NCI-H2171 treated with DMSO at 0.1 percent for 48 hours (cell line): ENCODE measurements at places on chromosomes 12 and 14.

DNA sequence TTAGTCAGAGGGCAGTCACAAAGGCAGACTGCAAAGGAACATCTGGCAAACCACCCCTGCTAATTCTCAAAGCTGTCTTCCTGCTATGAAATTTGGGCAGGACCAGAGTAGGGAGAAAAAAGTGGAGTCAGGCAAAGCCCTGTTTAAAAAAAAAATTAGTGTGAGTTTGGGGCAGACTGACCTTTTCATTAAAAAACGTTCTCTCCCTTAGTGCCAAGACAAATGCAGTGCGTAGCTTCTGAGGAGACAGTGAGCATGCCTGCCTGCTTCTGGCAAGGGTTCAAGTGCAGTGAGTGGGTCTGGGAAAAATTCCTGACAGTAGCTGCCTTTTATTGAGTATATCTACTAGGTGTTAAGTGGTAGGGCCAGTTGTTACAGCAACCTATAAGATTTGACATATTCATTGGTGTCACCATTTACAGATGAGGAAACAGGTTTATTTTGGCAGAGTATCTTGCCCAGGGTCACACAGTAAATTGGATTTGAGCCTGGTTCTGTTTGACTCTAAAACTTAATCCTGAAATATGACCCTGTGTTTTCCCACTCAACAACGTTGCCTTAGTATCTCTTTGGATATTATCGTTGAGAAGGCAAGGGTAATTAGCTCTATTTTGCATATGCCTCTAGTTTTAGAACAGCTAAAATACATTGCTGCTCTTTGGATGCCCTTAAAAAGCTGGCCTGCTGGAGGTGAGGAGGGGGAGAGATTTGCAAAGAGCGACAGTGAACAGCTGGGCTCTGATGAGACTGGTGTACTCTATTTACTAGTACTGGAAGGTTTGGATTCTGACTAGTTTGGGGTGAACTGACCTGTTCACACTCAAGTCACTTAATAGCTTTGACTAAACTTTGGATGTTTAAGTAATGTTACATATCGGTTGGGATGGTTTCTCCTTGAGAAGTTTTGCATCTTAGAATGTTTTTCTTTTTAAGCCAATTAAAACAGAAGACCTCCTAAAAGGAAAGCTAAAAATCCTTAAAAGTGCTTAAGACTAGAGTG is 72.8 kb downstream of the PAPOLA start:
- DNase-seq = peak; percentile 46

GRCh38 chr14:60085085-60085484 is 6.6 kb upstream of the PCNX4 start:
- DNase-seq = no peak

DNA sequence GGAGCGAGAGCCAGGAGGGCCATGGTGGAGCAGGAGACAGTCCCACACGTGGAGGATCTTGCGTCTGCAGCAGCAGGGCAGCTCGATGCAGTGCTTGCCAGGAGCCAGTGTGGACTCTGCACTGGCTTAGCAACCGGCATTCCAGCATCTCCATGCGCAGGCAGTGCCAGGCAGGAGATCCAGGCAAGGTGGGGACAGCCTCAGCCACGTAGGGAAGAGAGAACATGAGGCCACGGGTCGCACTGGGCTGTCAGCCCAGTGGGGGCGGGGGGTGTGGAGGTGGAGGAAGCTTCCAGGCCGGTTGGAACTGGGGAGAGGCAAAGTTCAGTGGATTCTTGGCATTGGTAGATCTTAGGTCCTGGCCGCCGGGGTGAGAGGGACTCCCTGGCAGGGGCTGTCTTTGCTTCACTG is 121.0 kb upstream of the EVL start:
- DNase-seq = no peak

DNA sequence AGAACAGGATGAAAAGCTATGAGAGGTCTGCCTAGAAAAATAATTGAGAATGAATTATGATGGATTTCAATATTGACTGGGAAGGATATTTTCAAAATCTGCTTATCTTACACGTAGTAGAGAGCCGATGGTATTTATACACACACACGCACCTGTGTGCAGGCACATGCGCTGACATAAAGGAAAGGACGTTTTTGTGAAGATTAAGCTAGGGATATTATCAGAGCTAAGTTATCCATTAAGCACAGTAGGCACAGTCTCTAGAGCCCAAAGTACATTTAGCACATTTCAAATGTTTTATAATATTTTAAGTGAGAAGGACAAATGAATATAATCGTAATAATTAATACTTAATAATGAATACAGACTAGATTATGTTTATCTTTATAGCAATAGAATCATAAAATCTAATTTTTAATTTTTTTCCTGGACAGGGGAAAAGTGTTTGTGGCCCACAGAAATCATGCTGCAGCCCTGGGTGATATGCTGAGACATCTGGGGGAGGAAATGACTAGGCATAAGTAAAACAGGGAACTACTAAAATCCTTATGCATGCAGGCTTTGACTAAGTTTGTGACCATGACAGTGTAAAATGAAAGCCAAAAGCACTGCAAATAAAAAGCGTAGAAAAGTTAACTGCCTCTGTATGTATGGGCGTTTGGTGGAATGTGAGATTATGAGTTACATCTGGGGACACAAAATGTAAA is 146.1 kb downstream of the KITLG start:
- DNase-seq = no peak

DNA sequence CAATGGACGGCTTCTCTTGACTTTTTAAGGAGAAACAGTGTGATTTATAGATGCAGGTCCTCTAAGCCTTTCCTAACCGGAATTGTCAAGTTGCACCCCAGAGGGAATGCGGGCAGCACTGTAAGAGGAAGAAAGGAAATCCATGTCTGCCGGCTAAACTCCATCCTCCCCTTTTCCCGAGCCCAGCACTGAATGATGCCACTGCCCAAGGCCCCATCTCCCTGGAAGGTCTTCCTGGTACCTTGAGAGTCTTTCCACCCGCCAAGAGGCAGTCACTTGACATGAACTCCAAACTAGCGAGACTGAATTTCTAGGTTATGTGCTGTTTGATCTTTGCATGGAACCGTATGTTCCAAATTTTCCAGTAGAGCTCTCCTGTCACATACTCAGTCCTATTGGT is 313.4 kb upstream of the FKBP4 start:
- no peak for DNase-seq

DNA sequence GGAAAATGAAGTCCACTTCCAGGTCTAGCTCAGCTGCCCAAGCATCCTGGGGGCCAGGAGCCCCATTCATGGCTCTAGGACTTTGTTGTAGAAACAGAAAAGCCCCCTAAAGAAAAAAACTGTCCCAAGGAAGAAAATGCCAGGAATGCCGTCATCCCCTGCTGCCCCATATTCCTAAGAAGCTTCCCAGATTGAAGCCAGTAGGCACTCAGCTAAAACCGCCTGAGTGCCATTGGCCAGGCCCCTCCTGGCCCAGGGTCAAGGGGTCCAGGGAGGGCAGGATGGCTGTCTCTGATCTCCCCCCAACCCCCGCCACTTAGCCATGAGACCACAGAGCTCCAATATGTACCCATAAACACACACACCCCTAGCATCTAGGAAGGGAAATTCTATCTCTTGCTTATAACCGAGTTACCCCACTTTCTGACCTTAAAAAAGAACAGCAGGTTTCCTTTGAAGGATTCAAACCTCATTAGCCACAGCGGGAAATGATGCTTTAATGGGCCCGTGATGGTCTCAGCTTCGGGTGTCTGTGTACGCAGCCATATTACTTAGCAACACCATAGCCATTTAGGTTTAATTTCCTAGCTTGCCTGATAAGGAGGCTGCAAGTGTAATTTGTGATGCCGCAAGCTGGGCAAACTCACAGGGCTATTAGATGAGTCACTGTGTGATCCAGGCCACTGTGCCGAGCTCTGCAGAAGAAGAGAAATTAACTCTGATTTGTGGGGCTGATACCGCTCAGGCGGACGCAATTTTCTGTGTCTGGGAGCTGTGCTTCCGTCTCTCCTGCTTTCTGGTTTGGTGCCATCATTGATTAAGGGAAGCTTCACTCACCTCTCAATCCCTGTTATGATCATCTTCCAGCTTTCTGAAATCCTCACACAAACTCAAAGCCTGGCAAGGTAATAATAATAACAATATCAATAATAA is 84.2 kb downstream of the GCH1 start:
- no peak for DNase-seq

DNA sequence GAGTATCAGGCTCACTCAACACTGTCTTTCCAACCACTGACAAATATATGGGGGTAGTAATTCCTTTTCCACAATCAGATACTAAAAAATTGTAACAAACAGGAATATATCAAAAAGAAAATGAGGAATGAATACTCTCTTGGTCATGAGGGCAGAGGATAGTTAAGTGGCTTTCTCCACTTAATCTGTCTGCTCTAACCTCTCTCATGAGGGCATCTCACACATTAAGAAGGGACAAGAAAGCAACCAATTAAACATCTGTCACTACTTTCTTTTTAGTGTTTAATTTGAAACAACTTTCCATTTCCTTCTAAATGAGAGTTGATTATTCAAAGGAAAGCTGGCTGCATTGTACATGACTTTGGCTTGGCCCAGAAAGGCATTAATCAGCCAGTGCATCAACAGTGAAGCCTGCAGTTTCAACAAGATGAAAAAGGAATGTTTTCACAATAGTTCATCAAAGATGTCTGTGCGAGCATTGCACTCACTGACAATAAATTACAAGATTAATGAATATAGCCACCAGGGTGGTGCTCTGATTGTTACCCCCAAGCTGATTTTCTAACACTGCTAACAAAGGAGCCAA is 142.0 kb downstream of the SEC23A start:
- no peak for DNase-seq

DNA sequence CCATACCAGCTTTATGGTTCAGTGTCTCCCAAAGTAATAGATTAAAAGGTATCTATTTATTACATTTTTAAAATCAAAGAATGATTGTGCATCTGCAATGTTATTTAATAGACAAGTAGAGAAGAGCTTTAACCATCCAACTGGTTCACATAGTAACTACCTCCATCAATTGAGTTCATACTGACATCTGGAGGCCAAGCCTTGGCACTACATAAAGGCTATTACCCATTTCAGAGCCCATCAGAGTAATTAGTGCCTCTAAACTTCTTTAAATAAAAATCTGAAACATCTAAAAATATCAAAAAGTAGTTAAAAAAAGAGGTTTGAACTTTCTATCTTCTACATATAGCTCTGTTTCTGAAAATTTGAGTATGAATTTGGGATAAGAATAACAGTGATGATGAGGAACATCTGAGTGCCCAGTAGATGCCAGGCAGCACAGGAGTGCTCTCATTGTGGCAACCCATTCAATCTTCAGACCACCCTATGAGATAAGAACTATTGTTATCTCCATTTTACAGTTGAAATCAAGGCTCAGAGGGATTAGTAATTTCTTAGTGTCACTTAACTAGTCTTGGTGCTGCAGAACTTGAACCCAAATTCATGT is 132.9 kb upstream of the DAAM1 start:
- peak; percentile 74 for DNase-seq

GRCh38 chr14:63982156-63982555 is 129.4 kb downstream of the SYNE2 start:
- DNase-seq = no peak

GRCh38 chr12:56634837-56635791 is 5.0 kb upstream of the BAZ2A start:
- peak; percentile 87 for DNase-seq

DNA sequence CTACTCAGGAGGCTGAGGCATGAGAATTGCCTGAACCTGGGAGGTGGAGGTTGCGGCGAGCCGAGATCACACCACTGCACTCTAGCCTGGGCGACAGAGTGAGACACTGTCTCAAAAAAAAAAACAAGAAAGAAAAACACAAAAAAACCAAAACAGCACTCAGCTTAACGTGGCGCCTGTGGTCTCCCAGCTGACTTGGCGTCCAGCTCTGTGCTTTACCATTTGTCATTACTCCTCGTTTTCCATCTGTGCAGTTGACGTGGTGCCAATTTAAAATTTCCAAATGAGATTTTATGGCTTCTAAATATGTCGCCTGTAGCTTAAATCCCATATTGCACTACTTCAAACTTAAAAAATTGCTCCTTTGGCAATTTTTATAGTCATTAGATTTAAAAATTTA is 2.0 kb downstream of the MGP start:
- DNase-seq = peak; percentile 78

- no peak for DNase-seq
Measured at GRCh38 chr12:110062241-110062640, 13.9 kb upstream of the C12orf76 start.

DNA sequence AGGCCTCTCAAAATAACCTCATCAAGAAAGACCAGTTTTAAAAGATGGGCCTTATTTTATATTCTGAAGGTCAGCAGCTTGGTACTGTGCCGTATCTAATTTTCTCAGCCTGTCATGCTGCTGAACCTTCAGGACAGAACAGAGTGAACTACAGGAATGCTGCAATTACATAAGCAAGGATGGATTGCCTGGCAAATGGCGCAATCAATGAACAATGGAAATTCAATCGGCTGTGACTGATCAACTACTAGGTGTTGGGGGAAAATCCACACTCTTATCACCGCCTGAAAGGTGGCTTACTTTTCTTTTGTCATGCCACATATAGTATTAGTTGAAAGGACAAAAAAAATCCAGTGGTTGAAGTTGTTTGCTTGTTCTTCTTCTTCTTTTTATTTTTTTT is 8.5 kb downstream of the ACSS3 start:
- DNase-seq = no peak

DNA sequence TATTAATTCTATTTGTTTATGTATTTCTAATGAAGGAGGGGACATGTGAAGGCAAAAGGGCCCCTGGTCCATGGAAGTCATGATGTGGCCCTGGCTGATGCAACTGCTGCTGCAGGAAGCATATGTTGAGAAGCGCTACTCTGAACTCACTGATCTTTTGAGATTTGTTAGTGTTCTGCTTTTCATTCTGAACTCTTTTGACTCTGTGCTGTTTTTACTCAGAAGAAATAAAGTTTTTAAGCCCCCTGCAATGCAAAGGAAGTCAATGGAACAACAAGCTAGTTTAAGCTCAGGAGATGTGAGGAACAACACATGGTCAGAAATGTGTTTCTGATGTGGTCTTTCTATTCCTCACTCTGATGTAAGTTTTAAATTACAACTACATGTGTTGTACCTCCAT is 88.9 kb upstream of the BTG1 start:
- no peak for DNase-seq
